ENCODE measurements at places on chromosomes 7 and 10. TPM values are rescaled to one million over a fixed set of nuclear protein-coding genes. Genes with fewer than 3 reads are reported as not detected.

DNA sequence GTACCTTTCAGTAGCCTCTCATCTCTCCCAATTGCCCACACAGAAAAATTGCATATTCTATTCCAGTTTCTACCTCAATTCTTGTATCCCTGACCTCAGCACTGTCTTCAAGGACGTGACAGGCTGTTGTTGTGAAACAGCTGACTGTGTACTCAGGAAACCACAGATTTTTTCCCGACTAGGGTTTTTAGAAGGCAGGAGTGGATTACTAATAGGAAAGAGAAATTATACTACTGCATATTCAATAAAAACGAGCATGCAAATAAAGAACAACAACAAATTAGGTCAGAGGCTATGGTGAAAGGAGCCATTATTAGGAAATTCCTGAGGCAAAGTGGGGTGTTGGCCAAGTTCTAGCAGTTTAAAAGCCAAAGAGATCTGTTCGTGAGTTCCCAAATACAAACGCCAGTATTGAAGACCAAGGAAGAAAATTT, 93.4 kb downstream of the DOCK4 start:
- DNase-seq = no peak

GRCh38 chr10:14588084-14588937, 186.4 kb downstream of the FAM107B start:
- DNase-seq = no peak

DNA sequence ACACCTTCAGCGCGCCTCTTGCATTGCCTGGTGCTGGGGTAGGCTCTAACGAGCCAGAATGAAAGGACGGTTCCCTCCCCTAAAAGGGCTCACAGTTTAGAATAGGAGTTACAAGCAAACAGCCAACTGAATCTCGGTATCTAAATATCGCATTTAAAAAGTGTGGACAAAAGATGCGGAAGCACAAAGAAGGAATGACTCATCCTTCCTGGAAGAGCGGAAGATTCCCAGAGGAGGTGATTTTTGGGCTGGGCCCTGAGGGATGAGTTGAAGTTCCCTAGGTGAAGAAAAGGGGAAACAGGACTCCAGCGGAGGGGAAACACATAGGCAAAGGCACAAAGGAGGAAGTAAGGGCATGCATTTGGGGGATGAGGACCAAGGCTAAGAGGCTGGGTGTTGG, 29.9 kb downstream of the SRRM3 start:
- DNase-seq = no peak

- no peak for DNase-seq
These were observed 11.0 kb downstream of the ARPC1B start for GRCh38 chr7:99385564-99385963.

DNA sequence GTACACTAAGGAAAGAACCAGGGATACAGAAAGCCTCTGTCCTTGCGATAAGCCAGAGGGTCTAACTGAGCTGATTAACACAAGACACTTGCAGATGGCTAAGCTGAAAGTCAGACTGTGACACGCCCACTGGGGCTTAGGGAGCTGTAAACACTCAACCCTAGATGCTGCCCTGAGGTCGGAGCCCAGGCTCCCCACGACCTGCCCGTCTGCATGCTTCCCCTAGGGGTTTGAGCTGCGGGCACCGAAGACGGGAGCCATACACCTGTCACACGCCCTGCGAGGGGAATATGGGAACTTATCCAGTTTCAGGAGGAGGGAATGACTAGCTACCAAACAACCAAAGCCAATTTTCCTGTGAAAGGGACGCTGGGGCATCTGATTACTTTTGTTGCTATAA, 96.0 kb downstream of the HTR5A start:
- no peak for DNase-seq

- DNase-seq = no peak
These were observed 475.1 kb downstream of the PARD3 start for GRCh38 chr10:34339816-34340553.

- no peak for DNase-seq
These were observed 286.6 kb downstream of the SEMA3D start for GRCh38 chr7:84900215-84900614.

DNA sequence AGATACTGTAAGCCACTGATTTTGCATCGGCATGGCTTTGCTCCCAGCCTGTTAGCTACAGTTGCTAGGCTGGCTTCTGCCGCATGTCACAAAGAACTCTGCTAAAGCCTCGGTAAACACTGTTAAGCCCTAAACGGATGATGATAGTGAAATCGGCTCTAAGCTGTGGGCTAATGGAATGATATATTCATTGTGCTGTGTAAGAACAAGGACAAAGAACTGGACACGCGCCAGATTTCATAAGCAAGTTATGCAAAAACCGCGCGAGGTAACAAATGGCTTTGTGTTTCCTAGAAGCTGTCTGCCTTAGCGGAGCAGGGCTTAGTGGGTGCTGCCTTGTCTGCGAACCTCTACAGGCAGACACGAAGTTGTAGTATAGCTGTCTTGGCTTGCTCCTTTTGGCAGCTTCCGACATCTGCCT, 331.3 kb upstream of the COBL start:
- no peak for DNase-seq

DNA sequence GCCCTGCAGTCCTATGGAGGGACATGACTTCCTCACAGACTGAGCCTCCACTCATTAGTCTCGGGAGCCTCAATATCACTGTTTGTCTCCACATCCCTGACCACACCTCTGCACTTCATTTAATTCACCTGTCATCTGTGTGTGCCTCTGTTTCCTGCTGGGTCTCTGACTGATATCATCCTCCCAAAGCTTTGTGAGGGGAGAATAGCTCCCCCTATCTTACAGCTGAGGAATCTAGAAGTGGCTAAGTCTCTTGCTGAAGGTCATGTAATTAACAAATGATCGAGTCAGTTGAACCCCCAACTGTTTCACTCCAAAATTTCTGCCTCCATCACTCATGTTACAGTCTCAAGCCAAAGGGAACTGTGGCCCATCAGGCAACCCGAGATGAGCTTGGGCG, 5.5 kb upstream of the CPXM2 start:
- DNase-seq = no peak

DNA sequence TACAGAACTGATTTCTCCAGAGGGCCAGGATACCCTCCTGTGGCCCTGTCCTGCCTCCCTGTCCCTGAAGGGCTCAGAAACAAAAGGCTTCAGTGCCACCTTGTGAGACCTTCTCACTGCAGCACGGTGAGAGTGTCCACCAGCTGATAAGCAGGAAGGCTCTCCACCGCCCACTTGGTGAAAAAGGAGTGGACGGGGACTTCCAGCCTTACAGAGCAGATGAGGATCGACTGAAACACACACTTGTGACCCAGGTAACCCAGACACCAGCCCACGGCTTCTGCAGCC, 330.1 kb downstream of the GRID1 start:
- no peak for DNase-seq

GRCh38 chr7:32680259-32681173, 185.2 kb downstream of the AVL9 start:
- DNase-seq = no peak

DNA sequence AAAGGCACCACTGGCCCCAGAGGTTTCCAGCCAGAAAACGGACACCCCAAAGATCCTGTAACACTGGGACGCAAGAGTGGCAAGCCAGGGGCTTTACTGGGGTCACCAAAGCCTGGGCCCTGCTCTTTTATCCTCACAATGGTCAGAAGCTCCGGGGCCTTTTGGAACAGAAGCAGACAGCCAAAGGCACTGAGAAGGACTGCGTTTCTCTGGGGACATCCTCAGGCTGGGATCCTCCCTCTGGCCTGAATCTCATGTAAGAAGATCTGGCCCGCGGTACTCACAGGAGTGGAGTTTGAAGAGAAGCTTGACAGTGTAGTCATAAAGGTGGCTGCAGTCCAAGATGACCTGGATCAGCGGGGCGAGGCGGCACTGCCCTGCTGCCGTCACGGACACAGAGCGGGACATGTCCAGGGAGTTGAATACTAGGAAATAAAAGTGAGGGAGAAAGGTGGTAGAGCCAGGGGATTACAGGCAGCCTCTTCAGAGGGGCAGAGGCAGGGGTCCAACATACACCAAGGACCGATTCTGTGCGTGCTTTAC, 81.4 kb downstream of the SPDYE5 start:
- no peak for DNase-seq

DNA sequence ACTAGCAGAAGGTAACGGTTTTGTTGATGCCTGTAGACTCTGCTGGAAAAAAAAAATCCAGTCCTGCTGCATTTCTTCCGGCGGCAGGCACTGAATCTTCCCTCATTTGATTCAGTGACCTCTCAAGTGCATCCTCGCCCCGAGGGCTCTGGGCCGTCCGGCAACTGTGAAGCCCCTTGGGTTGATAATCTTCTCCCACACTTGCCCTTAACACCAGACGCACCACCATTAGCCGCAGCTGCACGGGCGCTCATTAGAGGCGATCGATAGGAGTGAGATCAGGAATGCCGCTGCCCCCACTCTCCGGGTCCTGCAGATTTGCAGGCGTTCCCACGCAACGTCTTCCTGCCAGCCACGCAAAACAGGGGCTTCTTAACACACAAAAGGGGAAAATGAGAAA, 200.0 kb upstream of the MKI67 start:
- DNase-seq = no peak

- DNase-seq = no peak
These were observed 22.7 kb downstream of the YKT6 start for GRCh38 chr7:44223362-44224079.

GRCh38 chr10:34346516-34347100, 468.5 kb downstream of the PARD3 start:
- DNase-seq = no peak

DNA sequence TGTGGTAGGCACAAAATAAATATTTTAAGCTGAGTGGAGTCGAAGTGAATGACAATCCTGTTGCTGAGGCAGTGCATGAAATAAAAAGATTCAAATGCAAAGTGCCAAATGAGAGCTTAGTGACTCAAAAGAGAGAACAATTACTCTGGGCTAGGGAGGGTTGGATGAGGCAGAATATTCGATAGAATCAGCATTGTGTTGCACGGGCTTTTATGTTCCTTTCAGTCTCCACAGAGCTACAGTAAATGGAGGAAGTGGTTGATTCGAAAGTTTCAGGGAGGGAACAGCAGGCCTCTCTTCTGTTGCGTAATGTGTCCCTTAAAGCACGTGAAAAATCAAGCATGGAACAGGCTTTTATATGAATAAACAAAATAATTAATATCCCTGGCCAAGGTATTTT, 599.3 kb upstream of the CELF2 start:
- DNase-seq = no peak

- no peak for DNase-seq
These were observed 34.4 kb downstream of the FHIP2A start for GRCh38 chr10:114855776-114856543.

DNA sequence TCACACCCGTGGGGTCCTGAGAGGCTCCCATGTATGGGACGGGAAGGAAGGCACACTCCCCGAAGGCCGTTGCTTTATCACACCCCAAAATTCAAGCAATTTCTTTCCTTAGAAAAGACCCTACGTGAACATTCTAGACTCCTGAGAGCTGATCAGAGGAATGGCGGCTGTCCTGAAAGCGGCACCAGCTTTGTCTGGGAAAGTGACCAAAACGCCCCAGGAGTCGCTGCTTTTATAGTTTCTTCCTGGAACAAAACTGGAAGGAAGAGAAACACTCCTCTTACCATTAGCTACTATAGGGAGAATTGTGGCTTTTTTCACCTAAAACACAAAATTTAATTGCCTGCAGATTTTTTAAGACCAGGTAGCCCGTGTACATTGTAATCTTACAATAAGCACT, 261.8 kb upstream of the RNF32 start:
- no peak for DNase-seq

- DNase-seq = no peak
These were observed 36.3 kb downstream of the AKR1B1 start for GRCh38 chr7:134422638-134423037.

GRCh38 chr10:35359056-35359455, 22.7 kb downstream of the CCNY start:
- DNase-seq = no peak

- no peak for DNase-seq
These were observed 15.3 kb upstream of the THSD7A start for GRCh38 chr7:11847336-11847735.

DNA sequence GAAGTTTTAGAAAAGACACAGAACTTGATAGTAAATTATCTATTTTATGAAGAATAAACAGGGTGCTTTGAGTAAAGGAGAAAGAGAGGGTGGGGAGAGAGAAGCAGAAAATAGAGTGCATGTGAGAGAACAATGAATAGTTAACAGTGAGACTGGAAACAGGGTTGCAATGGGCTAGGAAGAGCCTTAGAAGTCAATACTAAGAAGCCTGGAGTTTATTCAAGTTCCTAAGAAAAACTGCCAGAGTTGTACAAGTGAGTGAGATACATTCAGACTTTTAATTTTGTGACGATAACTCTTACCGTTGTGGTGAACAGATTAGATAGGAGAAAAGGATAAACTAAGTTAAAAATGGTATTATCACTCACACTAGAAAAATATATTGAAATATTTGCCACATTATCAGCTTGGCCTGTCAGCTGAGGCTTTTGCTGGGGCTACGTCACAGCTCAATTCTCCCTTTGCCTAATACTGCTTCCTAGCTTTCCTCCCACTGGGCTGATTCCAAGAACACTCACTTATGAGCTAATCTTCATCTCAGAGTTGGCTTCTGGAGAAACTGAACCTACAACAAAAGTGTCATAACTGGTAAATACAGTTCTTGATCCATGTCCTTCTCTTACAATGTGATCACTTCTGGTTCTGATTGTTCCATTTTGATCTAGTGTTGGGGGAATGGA, 92.7 kb downstream of the SEMA3D start:
- no peak for DNase-seq

Gene PAPOLB
- total RNA-seq = not detected

Gene ZFAND4
- total RNA-seq = 23.5 TPM

Gene HK1
- 169 TPM for total RNA-seq

Gene VPS37D
- total RNA-seq = 0.25 TPM

Gene FKBP6
- not detected for total RNA-seq

Gene WIPF3
- total RNA-seq = not detected

Gene FAM149B1
- 12.3 TPM for total RNA-seq

Gene CALML3
- total RNA-seq = not detected

Gene PRPS1L1
- not detected for total RNA-seq

Gene OGDHL
- total RNA-seq = not detected

Gene POP7
- 46.6 TPM for total RNA-seq

Gene SLC16A9
- 0.24 TPM for total RNA-seq

Gene OR2A7
- not detected for total RNA-seq

Gene MBL2
- total RNA-seq = not detected
